ENCODE measurements at places on chromosomes 16 and 17.

DNA sequence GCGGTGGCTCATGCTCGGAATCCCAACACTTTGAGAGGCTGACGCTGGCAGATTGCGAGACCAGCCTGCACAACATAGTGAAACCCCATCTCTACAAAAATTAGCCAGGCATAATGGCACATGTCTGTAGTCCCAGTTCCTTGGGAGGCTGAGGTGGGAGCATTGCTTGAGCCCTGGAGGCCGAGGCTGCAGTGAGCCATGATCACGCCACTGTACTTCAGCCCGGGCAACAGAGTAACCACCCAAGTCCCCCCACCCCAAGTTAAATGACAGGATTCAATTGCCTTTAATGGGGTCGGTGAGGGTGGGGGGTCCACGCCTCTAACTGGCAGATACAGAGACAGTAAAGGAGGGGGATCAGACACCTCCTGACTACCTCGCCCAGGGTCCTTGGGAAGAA lies 44.9 kb downstream of the EMP2 start:
- no peak for DNase-seq

DNA sequence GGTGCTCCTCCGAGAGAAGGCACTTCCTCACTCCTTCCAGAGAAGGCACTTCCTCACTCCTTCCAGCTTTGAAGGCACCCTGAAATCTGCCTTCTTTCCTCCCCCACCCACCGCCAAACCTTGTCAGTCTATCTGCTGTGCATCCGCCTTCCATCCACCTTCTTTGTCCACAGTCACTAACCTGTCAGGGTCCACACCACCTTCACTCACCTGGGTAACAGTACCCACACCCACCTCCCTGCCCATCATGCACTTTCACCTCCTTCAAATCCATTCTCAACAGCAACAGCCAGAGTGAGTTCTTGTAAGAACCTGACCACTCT lies 5.2 kb downstream of the CCDC102A start:
- DNase-seq: no peak

DNA sequence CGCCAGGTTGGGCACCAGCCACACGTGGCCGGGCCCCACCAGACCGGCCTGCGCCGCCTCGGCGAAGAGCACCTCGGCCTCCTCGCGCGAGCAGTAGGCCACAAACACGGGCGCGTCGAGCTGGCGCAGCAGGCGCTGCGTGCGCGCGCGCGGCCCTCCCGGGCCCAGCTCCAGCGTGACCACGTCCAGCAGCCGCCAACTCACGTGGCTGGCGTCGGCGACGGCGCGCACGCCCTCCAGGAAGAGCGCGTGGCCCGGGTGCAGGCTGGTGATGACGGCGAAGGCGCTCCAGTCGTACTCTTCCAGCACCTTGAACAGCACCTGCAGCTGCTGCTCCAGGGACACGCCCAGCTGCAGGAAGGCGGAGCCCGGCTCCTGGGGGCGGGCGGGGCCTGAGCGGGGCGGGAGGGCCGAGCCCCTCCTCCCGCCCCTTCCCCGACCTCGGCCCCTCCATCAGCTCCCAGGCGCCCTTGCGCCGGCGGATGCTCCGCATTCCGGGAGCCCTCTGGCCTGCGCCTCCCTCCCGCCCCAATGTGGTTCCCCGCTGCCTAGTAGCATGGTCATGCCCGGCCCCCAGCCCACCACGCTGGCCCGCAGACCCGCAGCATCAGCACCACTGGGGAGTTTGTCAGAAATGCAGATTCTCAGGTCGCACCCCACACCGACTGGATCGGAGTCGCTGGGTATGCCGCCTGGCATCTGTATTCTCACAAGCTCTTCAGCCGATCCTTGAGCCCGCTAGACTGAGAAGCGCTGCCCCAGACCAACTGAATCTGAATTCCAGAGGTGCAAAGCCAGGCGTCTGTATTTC lies 7.2 kb downstream of the GRIN2C start:
- peak; percentile 45 for DNase-seq

DNA sequence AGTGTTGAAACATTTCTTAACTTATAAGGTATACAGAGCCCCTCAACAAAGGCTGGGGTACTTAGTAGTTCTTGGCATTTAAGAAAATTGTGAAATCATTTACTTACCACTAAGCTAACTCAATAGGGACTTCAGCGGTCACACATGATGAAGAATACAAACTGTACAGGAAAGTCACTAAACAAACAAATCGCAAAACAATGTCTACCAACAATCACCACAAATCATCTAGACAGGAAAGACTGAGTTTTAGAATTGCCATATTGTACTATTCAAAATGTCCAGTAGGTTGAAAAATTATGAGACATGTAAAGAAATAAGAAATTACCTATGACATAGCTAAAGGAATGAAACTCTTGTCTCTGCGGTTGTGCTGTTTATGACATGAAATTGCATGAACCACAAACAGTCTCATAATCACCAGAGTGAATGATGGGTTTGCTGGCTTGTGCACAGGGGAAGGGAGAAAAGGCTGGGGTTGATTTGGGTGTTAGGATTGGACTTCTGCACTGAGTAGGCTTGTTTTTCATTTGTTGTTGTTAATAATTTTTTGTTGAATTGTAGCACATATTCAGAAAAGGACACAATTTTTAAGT lies 441.1 kb upstream of the MON1B start:
- no peak for DNase-seq

DNA sequence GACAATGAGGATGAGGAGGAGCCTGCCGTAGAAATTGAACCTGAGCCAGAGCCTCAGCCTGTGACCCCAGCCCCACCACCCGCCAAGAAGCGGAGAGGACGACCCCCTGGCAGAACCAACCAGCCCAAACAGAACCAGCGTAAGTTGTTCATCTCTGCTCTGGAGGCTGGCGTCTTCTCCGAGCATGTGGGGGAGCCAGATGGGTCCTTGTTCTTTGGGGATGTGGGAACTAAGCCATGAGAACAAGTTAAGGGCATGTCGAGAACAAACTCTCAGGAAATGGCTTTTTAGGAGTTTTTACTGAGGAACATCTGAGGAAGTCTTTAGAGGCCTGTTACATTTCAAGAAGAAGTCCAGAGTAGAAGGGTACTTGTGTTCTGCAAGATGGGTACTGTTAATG lies 8.2 kb upstream of the CARMIL2 start:
- no peak for DNase-seq

GRCh38 chr17:6408276-6408675 lies 26.6 kb downstream of the AIPL1 start:
- no peak for DNase-seq

DNA sequence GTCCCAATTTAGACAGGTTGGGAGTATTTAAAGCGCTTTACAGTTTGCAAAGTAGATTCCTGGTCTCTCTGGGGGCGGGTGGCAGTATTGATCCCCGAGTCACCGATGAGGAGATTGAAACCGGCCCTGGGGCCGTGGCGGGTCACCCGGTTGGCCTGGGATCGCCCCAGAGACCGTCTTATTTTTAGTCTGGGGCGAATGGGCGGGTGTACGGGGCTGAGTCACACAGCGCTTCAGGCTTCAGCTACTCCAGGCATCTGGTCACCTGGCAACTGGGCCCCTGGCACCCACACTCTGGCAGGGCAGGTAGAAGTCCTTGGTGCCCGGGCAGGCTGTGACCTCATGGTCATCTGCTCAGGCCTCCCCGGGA lies 669 bp downstream of the MIEF2 start:
- no peak for DNase-seq

DNA sequence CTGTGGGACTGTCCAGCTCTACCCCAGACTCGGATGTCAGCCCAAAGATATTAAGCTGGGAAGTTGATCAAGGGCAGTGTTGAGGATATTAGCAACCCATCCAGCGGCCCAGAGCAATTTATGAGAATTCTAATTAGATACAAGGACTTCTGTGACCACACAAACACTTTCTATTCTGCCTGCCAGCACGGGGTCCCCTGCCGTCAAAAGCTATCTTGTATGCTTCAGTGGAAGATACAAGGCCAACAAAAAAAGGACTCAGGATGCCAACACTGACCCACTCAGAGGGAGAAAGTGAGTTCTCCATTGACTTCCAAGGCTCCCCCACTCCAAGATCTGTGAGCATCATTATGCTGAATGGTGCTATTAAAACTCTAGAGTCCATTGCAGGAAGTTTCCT lies 390.7 kb downstream of the GRIN2A start:
- DNase-seq: no peak

- DNase-seq: no peak
These were observed 33.8 kb upstream of the SSTR2 start for GRCh38 chr17:73130977-73131376.

- DNase-seq: peak; percentile 70
These were observed 653 bp downstream of the SRRM2 start for GRCh38 chr16:2752850-2753732.

DNA sequence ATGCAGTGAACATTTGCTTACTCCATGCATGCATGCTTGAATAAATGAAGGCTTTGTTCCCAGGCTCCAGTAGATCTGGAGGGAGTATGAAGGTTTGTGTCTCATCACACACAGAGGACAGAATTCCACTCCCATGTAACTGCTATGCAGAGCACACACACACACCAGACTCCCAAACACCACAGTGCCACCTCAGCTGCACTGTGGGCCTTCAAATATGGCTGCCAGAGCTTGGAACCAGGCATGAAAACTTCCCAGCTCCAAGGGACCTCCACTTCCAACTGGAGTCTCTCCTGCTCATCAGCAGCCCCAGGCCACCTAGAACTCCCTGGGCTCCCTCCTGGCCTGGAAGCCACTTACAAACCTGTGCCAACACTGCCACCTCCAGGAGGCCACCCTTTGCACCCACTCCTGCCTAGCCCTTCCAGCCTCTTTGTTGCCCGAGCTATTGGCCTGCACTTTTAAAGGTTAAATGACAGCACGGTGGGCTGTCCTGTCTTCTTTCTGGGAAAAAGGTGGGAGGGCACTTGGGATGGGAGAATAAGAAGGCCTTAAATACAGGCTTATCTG lies 151.2 kb downstream of the ZNF423 start:
- DNase-seq: no peak

DNA sequence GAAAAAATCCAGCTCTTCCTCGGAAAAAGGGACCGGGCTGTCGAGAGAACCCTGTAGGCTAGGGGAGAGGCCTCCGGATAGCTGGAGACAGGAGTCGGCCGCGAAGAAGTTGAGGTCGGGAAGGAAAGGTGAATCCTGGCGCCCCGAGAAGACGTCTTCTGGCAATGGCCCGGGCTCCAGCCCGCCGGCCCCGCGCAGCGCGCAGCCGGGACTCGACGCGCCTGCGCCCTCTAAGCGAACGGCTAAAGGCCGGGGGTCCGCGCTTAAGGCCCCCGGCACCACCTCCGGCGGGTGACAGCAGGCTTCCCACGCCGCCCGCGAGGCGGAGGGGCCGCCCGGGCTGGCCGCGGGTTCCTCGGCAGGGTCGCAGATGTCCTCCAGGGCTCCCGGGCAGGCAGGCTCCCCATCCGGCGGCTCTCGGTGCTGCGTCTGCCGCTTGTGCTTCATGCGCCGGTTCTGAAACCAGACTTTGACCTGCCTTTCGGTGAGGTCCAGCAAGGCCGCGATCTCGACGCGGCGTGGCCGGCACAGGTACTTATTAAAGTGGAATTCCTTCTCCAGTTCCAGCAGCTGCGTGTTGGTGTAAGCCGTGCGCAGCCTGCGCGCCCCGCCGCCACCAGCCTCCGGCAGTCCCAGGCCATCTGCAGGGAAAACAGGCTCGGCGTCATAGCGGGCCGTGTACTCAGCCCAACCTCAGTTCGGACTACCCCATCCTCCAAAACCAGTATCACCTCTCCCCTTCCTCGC lies 1.6 kb downstream of the HOXB2 start:
- DNase-seq: no peak

DNA sequence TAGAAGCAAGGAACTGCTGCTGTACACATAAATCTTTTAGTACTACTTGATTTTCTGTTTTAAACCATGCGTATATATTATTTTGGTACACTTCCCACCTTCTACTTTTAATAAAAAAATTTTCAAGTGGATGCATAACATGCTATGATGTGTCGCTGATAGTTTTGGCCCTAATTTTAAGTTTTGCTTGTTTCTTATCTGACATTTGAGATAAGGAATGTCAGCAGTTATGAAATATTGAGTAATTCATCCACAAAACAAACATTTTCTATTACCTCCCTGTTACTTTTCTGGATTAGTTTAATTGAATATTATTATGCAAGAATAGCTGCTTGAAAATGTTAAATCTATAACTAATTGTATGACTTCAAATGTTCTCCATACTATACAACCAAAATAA lies 35.8 kb downstream of the N4BP1 start:
- no peak for DNase-seq

DNA sequence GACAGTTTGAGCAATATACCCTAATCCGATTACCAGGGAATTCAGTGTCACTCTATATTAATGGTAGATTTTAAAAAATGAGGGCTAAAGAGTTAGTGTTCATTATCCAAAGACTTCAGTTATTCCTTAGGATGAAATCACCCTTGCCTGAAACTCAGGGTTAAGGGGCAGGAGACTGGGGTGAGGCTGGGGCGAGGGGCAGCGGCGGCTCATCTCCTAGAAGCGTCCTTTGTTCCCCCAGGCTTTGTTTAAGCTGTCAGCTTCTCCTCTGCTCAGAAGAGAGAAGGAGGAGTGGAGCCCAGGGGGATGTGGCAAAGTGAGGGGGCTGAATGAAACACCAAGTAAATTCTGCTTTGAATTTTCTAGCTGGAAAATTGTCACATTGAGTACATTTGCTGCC lies 117.7 kb upstream of the ELAC2 start:
- no peak for DNase-seq

- no peak for DNase-seq
These were observed 8.2 kb downstream of the ADCY7 start for GRCh38 chr16:50274326-50275097.

DNA sequence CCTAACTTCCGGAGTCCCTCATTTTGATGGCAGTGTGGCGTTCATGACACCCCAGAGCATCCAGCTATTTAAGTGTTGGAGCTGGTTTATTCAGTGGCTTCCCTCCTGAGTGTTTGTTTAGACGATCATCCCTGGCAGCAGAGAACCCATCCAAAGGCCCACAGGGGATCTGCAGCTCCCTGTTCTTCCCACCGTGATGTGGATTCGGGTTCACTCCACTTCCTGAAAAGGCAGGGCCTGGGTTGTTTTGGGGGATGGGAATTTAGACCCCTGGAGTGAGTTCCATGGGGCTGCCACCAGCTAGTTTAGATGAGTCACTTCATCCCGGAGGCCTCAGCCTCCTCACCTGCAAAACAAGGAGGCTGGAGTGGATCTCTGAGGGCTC lies 2.3 kb downstream of the KSR1 start:
- DNase-seq: no peak

DNA sequence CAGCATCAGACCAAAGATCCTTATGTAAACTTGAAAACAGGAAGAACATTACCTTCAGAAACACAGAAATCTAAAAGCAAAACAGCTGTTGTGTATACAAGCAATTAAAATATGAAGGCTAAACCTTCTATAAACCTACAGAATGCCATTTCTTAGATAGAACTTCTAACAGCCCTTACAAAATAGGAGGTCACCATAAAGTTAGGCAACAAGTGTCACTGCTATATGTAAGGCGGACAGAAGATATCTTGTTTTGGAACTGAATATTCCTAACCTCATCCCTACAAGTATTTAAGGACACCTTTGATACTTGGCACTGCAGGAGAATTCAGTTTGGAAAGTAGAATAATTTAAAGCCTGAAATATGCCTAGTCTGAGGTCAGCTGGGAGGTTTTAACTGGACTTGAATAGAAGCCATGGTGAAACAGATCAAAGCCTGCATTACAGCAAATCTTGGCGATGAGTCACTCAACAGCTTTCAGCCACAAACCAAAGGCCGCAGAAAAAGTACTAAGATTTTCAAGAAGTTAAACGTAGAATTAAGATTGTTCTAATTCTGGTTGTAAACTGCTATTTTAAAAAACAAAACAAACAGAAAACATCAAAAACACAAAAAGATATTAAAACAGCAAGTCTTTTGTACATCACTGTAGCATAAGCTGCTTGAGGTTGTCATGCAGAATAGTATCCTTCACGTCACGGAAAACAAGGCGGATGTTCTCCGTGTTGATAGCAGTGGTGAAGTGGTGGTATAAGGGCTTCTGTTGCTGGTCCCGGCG lies 42.7 kb downstream of the GNA13 start:
- no peak for DNase-seq

- no peak for DNase-seq
These were observed 7.8 kb upstream of the CHST6 start for GRCh38 chr16:75502916-75503605.
